ENCODE measurements at places on chromosomes 12 and 14. TPM values are rescaled to one million over a fixed set of nuclear protein-coding genes. Genes with fewer than 3 reads are reported as not detected.

Gene ACSS3
- not detected for total RNA-seq

Gene TMEM132C
- total RNA-seq: not detected

Gene BIN2
- total RNA-seq: 46.3 TPM

Gene CPM
- 10.4 TPM for total RNA-seq

Gene CMKLR1
- not detected for total RNA-seq

Gene TAS2R19
- 4.7 TPM for total RNA-seq

Gene OTX2
- total RNA-seq: not detected

Gene GNG2
- 121 TPM for total RNA-seq

Gene POMT2
- total RNA-seq: 15.5 TPM

Gene ZNF641
- 6.4 TPM for total RNA-seq

Gene PHETA1
- 0.64 TPM for total RNA-seq

Gene ALKBH2
- total RNA-seq: 33.9 TPM

Gene C12orf60
- total RNA-seq: 4.6 TPM

Gene ANO2
- total RNA-seq: not detected

Gene CINP
- 42.6 TPM for total RNA-seq

Gene TRIM9
- total RNA-seq: 3.1 TPM

Gene RPGRIP1
- not detected for total RNA-seq

Gene LTB4R
- 14.0 TPM for total RNA-seq

Gene BBOF1
- total RNA-seq: 0.64 TPM

Gene DAD1
- total RNA-seq: 218 TPM

Gene CLMN
- 5.8 TPM for total RNA-seq

Gene AMN1
- total RNA-seq: 18.8 TPM

Gene TC2N
- 33.4 TPM for total RNA-seq

Gene CLEC14A
- total RNA-seq: not detected

Gene SERPINA5
- not detected for total RNA-seq

Gene PTPRR
- not detected for total RNA-seq

Gene EPYC
- not detected for total RNA-seq

Gene GEMIN2
- total RNA-seq: 25.0 TPM

Gene CFAP73
- total RNA-seq: 0.98 TPM

Gene PNMA1
- total RNA-seq: 29.2 TPM

Gene HOXC13
- not detected for total RNA-seq

Gene ZC3H14
- 40.8 TPM for total RNA-seq

Measured in activated naive CD4-positive, alpha-beta T cell treated with anti-CD3 and anti-CD28 coated beads, Interleukin-2, amount 50 U/mL, for 72 hours (primary cell).